Right forelimb (tissue), 1 donor: ENCODE measurements at places on chromosomes 1 and 21.

DNA sequence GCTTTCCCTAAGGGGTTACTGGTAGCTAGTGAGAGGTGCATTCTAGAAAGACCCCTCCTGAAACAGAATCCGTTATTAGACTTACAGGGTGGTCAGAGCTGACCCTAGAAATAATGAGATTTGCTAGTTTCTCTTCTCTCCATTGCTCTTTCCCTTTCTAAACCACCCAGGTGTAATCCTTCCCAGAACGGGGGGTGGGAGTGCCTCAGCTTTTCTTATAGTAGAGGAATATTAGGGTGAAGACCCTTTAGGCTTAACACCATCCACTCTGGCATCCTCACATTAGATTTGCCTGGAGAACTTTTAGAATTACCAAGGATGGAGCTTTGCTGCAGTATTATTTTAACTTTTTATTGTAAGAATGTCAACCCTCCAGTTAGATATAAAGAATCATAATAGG lies 49.4 kb downstream of the CAPN9 start:
- DNase-seq, result peak; percentile 21

GRCh38 chr1:213669512-213669911 lies 318.3 kb upstream of the PROX1 start:
- DNase-seq, result no peak

- DNase-seq, result no peak
Measured at GRCh38 chr1:223067914-223068313, 75.1 kb downstream of the TLR5 start.

GRCh38 chr1:161189036-161189435 lies 9.8 kb downstream of the ADAMTS4 start:
- no peak for DNase-seq

GRCh38 chr1:173869021-173869359 lies 810 bp downstream of the ZBTB37 start:
- DNase-seq, result no peak

DNA sequence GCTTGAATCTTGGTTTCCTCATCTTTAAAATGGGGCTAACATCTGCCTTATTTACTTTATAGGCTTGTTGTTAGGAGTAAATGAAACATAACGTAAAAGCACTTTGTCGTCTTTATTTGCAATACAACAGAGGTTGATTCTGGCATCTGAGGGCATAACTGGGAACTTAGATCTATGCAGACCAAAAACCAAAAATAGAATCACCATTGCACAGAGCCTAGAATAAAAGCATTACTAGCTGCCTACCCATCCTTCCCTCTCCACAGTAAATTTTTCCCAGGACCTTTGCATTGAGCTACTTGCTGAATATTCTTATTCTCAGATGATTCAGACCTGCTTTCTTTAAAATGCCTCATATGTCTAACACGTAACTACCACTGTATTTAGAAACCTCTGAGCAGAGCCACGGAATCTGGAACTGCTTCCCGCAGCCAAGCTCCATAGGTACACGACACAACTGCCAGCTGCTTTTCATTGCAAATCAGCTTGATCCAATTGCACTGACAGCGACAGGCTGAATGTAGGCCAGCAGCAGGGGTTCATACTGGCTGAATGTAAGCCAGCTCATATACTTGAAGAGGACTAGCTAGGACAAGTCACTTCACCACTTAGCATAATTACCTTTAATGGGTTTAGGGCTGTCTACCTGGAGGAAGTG lies 33.2 kb upstream of the SERBP1 start:
- no peak for DNase-seq

GRCh38 chr21:32949701-32950100 lies 76.0 kb upstream of the OLIG2 start:
- no peak for DNase-seq

DNA sequence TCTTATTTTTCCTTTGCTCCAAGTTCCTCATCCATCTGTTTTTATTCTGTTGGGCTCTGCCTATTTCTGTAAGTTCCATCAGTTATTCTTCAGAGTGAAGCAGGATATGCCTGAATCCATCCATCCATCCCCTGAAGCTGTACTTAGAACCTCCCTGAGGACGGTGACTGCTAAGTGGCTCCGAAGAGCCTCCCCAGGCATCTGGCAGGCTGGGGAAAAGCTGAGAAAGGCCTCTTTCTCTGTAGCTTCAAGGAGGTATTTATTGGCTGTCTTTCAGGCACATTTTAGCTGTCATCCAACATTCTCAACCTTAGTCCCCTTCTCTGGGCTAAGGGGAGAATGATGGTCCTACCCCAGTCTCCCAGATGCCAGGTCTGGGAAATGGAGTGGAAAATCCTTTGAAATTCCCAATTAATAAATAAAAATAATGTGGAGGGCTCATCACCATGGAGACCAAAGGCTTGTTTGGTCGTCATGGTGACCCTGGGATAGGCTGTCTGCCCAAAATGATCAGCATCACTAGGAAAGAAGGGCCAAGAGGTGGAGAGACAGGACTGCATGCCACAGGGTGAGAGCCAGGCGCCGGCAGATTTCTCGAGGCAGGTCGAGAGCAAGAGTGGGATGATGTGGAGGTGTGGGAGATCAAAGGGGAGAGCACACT lies 82.0 kb downstream of the UBIAD1 start:
- no peak for DNase-seq

- no peak for DNase-seq
Measured at GRCh38 chr21:17613242-17613676, 558 bp upstream of the BTG3 start.

DNA sequence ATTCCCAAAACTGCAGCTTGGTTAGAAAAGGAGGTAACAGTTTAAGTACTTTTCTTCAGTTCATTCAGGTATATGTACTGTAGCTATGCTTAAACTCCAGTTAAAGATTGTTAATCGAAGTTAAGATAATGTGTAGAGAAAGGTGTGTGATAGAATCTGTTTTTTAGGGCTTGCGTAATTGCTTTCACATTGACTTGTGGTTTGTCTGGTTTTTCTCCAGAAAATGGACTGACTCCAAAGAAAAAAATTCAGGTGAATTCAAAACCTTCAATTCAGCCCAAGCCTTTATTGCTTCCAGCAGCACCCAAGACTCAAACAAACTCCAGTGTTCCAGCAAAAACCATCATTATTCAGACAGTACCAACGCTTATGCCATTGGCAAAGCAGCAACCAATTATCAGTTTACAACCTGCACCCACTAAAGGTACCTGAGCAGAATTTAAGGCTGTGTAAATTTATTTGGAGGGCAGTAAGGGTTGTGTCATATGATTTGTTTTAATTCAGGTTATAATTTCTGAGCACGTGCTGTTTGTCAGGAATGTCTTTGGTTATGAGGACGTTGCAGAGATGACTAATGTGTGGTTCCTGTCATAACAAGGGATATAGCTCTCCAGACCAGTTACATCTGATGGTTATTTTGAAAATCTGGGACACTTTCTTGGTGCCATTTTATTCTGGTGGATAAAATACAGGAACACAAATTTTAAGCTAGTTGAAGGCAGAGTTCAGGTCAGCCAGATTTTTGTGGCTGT lies 26.0 kb downstream of the ATF6 start:
- DNase-seq, result no peak

DNA sequence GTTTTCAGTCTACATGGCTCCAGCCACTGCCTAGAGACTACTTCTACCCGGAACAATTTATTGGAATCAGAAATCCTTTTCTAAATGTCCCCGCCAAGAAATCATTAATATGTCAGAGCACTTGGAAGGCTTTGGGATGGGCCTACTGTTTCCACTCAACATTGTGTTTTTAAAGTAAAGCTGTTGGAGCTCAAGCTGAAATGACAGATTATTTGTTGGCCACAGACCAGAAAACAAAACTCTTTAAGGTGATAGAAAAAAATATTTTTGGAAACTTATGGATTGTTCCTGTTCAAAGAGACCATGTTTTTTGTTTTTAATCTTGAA lies 496 bp downstream of the VPS45 start:
- no peak for DNase-seq

- no peak for DNase-seq
Measured at GRCh38 chr1:215889871-215890270, 322.8 kb downstream of the KCTD3 start.

- DNase-seq, result no peak
Measured at GRCh38 chr1:45574105-45574626, 9.7 kb upstream of the NASP start.

GRCh38 chr21:19468991-19469715 lies 1065.6 kb upstream of the TMPRSS15 start:
- DNase-seq, result no peak

GRCh38 chr1:6447016-6447817 lies 18.8 kb downstream of the TNFRSF25 start:
- no peak for DNase-seq

DNA sequence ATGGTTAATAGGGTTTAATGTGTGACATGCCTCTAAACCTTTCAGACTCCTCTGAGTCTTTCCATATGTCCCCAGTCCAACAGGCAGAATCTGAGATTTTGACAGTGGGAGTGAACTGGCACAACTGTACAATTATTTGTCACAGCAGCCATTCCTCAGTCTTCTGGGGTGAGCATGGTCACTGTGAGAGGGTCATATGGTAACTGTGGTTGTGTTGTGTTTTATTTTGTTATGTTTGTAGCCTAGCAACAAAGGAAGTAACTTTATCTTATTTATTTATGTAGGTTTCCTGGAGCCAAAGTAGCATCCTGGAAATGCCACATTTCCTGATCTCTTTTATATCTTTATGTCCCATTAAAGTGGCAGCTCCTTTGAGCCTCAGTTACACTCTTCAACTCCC lies 1067.9 kb downstream of the TTLL7 start:
- no peak for DNase-seq

DNA sequence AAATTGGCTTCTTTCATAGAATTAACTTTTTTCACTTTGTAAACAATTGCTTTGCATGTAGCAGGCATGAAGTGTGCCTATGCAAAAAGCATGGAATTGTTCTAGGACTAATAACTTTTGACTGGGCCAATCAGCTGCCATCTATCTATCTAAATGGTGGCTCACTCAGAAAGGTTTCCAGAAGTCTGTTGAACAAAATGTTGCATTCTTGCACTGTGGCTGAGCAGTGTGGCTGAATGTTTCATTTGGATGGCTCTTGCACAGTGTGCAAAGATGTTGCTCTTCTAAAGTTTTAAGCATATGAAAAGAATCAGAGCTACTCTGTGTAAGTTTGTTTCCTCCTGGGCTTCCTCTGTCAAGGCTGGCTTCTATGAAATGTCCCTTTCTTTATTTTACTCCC lies 213.5 kb downstream of the KCTD3 start:
- DNase-seq, result no peak

DNA sequence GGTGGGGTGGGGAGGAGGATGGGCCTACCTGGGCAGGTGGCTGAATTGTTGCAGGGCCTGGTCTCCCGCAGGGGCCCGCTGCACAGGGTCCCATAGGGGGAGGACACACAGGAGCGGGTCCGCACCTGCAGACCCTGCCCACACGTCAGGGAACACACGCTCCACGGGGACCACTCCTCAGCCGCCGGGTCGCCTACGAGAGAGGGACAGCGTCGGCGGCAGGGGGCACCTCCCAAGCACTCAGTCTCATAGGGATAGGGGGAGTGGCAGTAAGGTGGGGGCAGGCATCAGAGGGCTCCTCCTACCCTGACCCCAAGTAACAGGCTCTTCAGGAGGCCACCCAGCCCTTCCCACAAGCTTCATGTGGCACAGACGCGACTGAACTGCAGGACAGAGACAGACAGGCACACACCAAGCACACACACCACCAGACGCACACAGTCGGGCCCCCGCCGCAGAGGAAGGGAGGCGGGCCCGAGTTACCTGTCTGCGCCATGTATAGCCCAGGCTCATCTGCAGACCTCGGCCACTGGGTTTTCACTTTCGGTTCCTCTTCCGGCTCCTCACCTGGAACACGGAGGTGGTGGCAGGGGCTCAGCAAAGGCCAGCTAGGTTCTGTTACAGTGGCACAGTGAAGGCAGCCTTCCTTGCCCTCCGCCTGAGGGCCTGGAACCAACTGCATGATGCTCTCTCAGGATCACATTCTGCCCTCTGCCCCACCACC lies 19.8 kb downstream of the ADGRB2 start:
- no peak for DNase-seq

- no peak for DNase-seq
Measured at GRCh38 chr1:5995871-5996630, 3.8 kb upstream of the NPHP4 start.

DNA sequence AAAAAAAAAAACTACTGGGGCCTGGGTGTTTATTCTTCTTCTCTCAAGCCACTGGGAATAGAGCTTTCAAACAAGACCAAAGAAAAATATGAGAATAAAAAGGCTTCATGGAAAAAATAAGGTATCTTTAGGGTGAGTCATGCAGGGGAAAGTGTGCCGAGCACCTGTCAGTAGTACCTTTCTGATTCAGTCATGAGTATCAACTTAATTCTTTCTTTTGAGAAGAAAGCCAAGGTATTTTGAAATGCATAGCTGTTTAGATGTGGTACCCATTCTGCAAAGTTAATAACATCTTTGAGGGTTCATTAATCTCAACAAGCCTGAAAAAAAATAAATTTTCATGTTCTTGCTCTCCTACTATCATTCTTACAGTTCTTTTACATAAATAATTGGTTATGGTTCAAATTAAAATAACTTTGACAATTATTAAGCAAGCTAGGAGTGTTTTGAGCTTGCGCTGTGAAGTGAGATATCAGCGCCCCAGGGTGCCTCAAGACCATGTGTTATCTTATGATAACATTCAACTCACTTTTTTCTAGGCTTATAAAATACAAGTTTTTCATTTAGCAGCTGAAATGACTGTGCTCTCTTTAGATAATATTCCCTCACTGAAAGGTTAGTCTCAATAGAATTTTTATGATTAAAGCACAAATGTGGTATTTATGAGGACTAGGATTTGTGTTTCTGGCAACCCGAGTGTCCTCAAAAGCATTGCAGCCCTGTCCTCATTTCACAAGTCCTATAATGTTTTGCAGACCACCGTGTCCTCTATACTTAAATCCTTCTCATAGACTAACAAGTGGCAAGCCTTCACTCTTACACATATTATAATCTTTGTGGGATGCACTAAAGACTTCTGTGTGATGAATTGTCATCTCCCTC lies 138.6 kb downstream of the SLC44A5 start:
- DNase-seq, result no peak

DNA sequence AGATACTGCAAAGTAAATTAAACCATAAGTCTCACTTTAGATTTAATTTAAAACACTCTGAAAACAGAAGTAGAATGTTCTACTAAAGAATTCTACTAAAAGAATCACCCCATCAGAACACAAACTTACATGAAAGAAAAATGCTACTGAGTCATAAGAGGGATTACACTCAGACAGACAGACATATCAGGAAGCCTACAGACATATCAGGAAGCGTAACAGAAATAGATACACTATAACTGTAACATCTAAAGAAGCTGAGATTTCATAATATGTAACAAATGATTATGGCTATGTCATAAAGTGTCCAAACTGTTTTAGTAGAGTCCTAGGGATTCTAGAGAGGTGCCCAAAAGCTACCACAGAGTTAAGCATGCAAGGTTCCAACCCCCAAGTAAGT lies 23.9 kb downstream of the FOXJ3 start:
- no peak for DNase-seq

GRCh38 chr1:192747301-192747700 lies 61.5 kb upstream of the RGS2 start:
- no peak for DNase-seq

- DNase-seq, result no peak
Measured at GRCh38 chr1:229938551-229938950, 128.5 kb upstream of the GALNT2 start.
